ENCODE measurements at places on chromosomes 3 and 15.

GRCh38 chr15:83356501-83357399 is 72.3 kb upstream of the BNC1 start:
- no peak for DNase-seq

GRCh38 chr3:169744366-169745054 is 20.4 kb downstream of the TERC start:
- DNase-seq: no peak

GRCh38 chr15:77986891-77987764 is 90.4 kb downstream of the TBC1D2B start:
- no peak for DNase-seq

DNA sequence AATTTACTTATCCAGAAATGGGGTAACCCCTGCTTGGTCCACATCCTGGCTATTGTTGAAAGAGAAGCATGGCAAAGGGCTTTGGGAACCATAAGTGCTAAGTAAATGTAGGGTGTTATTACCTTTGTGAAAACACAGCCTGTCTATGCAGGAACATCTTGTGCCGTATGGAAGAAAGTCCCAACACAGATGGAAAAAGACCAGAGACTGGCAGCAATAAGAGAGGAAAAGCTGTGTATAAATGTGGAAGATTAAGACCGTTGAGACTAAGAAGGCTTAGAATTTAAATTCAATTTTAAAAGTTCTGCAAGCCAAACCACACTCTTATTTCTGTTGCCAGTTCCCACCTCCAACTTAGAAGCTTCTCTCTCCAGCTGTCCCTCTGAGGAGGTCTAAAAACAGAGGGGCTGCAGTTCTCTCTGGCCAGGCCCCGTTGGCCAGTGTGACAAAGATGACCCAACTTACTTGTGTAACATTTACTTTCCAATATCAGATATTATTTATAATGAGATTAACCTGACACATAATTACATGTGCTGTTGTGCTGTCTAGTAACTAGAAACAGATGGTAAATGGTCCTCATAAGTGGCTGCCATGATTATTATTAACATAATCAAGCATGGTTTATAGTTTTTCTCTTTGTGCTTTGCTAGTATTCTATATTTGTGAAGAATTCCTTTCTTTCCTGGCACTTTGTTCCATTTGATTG is 7.0 kb downstream of the MINDY4B start:
- DNase-seq: no peak

DNA sequence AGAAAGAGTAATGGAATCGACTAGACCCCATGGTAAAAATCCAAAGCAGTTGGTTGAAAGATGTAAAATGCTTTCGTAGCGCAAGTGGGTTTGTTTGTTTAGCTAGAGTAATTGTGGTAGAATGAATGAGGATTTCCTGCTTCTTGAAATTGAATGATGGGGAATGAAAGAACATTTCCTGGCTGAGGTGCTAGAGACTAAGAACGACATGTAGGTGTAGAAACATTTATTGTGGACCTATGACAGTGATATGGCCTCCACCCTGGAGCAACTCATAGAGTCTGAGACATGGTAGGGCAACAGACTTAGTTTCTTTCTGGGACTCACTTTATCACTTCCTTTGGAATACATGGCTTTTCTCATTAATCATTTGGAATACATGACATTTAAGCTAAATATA is 467.6 kb upstream of the CFAP20DC start:
- DNase-seq: no peak

DNA sequence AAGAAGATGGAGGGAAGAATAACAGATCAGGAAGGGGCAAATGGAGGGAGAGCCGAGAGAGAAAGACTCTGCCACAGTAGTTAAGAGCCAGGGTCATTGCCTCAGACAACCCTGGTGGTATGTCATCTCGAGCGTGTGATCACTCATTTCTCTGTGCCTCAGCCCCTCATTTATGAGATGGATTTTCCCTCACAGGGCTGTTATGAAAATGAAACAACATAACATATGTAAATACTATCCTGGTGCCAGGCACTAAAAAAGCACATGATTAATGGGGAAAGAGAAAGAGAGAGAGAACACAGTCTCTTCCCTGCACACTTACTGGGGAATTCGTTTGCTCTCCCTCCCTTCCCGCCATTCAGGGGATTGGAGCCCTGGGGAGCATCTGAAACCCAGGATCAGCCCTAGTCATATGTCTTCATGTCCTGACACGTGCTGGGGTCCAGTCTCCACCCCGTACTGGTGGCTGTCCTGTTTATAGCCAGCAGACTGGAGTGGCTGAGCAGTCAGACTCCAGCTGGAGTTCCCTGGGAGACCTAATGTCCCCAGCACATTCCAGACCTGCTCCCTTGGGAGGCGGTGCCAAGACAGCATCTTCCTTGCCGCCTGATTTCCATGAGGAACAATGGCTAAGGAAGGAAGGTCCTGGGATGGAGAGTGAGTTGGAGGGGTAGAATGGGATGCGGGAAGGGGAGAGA is 14.7 kb upstream of the AMOTL2 start:
- no peak for DNase-seq

DNA sequence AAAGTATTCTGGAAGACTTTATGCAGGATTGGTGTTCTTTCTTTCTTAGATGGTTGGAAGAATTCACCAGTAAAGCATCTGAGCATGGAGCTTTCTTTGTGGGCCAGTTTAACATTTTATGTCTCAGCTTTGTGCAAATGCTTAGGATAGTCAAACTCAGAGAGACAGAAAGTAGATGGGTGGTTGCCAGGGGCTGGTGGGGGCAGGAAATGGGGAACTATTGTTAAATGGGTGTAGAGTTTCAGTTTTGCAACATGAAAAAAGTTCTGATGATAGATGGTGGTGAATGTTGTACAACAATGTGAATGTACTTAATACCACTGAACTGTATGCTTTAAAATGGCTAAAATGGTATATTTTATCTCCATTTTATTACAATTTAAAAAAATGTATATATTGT is 24.8 kb downstream of the SPCS1 start:
- DNase-seq: no peak

GRCh38 chr3:19662486-19662885 is 271.5 kb downstream of the EFHB start:
- DNase-seq: no peak

DNA sequence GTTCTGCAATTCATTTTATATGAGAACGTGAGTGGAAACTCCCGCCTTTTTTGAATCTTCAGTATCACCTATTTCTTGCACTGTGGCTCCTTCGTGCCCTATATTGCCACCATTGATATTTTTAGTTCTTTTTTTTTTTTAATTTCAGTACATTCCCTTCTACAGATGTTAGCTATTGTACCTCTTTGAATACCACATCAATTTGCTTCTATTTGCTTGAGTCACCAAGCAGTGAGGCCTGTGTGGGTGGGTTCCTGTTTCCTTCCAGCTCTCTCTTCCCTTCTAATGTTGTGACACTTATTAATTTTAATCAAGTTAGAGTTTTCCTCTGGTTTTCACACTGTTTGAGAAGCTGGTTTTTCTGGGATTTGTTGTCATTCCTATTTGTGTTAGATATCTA is 8.7 kb downstream of the HACD2 start:
- peak; percentile 43 for DNase-seq

DNA sequence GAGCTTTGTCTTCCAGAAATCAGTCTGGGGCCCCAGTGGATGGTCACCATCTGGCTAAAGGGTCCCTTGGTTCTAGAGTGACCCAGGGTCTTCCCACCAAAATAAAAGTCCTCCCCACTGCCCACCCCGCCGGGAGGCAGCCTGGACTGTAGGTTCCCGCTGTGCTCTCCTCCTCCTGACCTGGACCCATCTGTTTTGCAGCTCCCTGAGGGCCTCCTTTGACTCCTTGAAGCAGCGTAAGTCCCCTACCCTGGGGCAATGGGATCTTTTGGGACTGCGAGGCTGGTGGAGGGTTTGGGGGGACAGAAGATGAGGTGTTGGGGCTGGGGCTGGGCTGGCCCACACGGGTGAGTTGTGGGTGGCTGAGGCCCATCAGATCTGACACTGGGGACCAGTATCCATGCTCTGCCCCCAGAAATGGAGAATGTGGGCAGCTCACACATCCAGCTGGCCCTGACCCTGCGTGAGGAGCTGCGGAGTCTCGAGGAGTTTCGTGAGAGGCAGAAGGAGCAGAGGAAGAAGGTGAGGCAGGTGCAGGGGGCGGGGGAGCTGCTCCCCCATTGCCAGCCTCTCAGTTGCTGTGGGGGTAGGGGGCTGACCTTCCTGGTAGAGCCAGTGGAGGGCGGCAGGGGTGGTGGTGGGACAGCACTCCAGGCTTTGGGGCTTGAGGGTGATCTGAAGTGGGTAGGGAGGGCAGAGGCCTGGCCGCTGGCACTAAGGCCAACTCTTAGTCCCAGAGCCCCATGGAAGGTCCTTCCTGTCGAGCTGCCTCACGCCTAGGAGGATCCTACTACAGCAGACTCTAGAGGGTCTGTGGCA is 30.4 kb downstream of the PSTPIP1 start:
- no peak for DNase-seq

GRCh38 chr15:45118996-45119395 is 4.9 kb downstream of the DUOXA2 start:
- DNase-seq: no peak

GRCh38 chr3:146715170-146715569 is 110.0 kb upstream of the PLSCR5 start:
- DNase-seq: no peak

DNA sequence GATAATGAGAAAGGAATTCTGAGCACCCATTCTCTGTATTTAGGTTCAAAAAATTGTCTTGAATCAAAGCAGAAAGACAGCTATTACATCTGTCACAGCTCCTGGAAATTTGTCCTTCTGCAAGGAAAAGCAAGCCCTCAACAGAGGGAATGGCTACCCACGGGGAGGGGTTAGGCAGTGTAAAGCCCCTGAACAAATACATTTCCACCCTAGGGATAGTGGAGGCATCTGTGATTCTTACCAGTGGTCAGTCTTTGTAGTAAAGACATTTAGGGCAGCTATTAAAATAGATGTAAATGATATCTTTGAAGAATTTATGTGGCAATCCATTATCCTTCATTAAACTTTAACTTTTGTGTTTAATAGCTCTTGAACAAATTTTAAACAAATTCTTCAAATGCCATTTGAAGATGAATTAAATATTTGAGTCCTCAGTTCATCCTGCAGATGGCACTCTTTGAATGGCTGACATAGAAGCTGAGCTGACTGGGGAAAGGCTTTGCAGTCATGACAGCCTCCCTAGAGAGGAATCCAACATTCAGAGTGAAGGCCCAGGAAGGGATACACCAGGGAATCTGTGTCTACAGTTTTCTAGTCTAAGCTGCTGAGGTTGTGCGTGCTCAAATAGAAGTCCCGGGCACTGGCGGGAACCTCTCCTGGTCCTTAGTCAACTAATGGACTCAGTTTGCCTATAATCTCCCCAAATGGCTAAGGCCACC is 359.7 kb upstream of the ROPN1 start:
- DNase-seq: no peak

- no peak for DNase-seq
Measured at GRCh38 chr3:172939651-172940293, 189.2 kb downstream of the ECT2 start.

- no peak for DNase-seq
Measured at GRCh38 chr3:34859746-34860145, 779.6 kb upstream of the ARPP21 start.

GRCh38 chr3:23865595-23866396 is 51.0 kb downstream of the NKIRAS1 start:
- no peak for DNase-seq

GRCh38 chr3:150401285-150401684 is 6.8 kb upstream of the TSC22D2 start:
- DNase-seq: no peak

Data from activated CD4-positive, alpha-beta memory T cell treated with anti-CD3 and anti-CD28 coated beads for 36 hours (primary cell).